MM.1S (cell line): ENCODE measurements at places on chromosomes 12 and 14.

- peaks cover 6% of the 10 kb centered on the region for H3K4me1 ChIP-seq
- no peaks in the 10 kb centered on the region for H3K27me3 ChIP-seq
- H3K27ac ChIP-seq = peak overlapping the region; percentile 38; the same call in 1 of the 2 replicates
- H3K4me3 ChIP-seq = no peak overlapping the region
These were observed 76.7 kb upstream of the RGS6 start for GRCh38 chr14:71855399-71856036.

- H3K4me1 ChIP-seq = no peaks in the 10 kb centered on the region
- DNase-seq = no peak
- no peak overlapping the region for H3K27ac ChIP-seq
- no peak overlapping the region for H3K4me3 ChIP-seq
These were observed 11.9 kb downstream of the NPAS3 start for GRCh38 chr14:32950584-32950983.

GRCh38 chr12:62627181-62627580, 160.6 kb downstream of the MON2 start:
- no peaks in the 10 kb centered on the region for H3K36me3 ChIP-seq
- H3K27me3 ChIP-seq = no peaks in the 10 kb centered on the region
- H3K27ac ChIP-seq = no peak overlapping the region
- H3K4me3 ChIP-seq = no peak overlapping the region
- no peak for DNase-seq

DNA sequence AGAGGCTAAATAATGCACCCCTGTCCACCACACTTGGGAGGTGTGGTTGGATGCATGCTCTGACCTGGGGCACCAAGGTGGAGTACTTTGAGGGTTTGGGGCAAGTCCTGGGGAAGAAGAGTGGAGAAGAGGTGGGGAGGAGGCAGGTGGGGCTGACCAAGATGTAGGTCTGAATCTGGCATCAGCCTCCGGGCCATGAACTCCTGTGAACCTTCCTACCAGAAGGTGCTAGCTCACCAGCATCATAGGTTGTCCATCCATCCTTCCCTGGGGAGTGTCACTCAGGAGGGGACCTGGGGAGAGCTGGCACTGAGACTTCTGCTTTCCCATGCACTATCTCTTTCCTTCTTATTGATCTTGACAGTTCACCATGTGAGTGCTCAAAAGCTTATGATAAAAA, 13.6 kb upstream of the EMP1 start:
- DNase-seq = no peak
- peaks cover 16% of the 10 kb centered on the region for H3K4me1 ChIP-seq
- no peaks in the 10 kb centered on the region for H3K36me3 ChIP-seq
- H3K27me3 ChIP-seq = no peaks in the 10 kb centered on the region
- H3K4me3 ChIP-seq = no peak overlapping the region

- H3K27ac ChIP-seq = no peak overlapping the region
- H3K4me1 ChIP-seq = no peaks in the 10 kb centered on the region
- DNase-seq = no peak
- H3K27me3 ChIP-seq = no peaks in the 10 kb centered on the region
These were observed 66.6 kb upstream of the SCN8A start for GRCh38 chr12:51524386-51524901.

GRCh38 chr12:3604748-3605586, 114.0 kb downstream of the PRMT8 start:
- no peak overlapping the region for H3K27ac ChIP-seq
- peaks cover 17% of the 10 kb centered on the region for H3K27me3 ChIP-seq
- H3K4me1 ChIP-seq = no peaks in the 10 kb centered on the region
- H3K4me3 ChIP-seq = no peak overlapping the region
- DNase-seq = no peak

DNA sequence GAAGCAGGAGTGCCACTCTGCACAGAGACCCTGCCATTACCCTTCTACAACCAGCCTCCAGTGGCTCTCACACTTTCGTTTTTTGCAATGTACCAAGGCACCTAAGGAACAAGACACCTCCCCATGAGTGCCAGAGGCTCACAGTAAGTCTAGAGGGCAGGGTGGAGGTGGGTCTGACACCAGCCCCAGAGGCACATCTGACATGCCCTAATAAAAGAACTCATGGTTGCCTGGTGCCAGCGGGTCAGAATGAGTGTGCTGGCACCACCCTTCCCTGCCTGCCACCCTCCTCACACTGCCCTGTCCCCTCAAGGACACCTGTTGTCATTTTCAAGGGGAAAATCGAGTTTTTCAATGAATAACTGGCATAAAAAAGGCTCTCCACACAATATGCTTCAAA, 161.2 kb downstream of the FOXN3 start:
- H3K4me3 ChIP-seq = no peak overlapping the region
- no peak for DNase-seq
- no peaks in the 10 kb centered on the region for H3K36me3 ChIP-seq
- H3K4me1 ChIP-seq = no peaks in the 10 kb centered on the region
- H3K27me3 ChIP-seq = no peaks in the 10 kb centered on the region
- H3K27ac ChIP-seq = no peak overlapping the region

- H3K27me3 ChIP-seq = no peaks in the 10 kb centered on the region
- no peaks in the 10 kb centered on the region for H3K36me3 ChIP-seq
- no peak overlapping the region for H3K27ac ChIP-seq
- no peak overlapping the region for H3K4me3 ChIP-seq
These were observed 66.8 kb downstream of the GLRX5 start for GRCh38 chr14:95601650-95602049.

DNA sequence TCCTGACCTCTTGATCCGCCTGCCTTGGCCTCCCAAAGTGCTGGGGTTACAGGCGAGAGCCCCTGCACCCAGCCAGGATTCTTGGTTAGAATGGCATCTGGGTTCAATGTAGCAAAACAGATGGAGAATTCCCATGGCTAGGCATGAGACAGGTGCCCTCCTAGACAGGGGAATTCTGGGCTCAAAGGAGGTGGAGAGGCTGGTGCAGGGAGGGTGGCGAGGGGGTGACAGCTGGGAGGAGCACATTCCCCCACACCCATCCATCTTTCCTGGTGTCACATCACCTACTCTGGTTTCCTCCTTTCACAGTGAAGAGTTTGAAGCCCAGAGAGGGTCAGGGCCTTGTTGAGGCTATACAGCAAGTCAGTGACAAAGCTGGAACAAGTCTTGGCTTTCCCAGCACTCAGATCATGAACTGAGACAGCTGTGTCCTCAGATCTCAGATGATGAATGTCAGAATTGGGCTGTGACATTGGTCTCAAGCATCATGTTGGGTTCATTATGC, 2.8 kb downstream of the SERPINA1 start:
- no peaks in the 10 kb centered on the region for H3K27me3 ChIP-seq
- no peaks in the 10 kb centered on the region for H3K36me3 ChIP-seq
- H3K4me3 ChIP-seq = no peak overlapping the region
- no peak for DNase-seq
- H3K27ac ChIP-seq = no peak overlapping the region

- H3K27me3 ChIP-seq = peaks cover 56% of the 10 kb centered on the region
- H3K36me3 ChIP-seq = no peaks in the 10 kb centered on the region
- DNase-seq = no peak
- no peaks in the 10 kb centered on the region for H3K4me1 ChIP-seq
These were observed 35.2 kb upstream of the DLK1 start for GRCh38 chr14:100691395-100692056.

- H3K27me3 ChIP-seq = peaks cover 40% of the 10 kb centered on the region
- H3K4me1 ChIP-seq = peaks cover 11% of the 10 kb centered on the region
- DNase-seq = no peak
These were observed 3.8 kb downstream of the NCKAP5L start for GRCh38 chr12:49824416-49824815.

- H3K27ac ChIP-seq = no peak overlapping the region
- no peaks in the 10 kb centered on the region for H3K27me3 ChIP-seq
- no peaks in the 10 kb centered on the region for H3K36me3 ChIP-seq
- no peak overlapping the region for H3K4me3 ChIP-seq
- H3K4me1 ChIP-seq = peaks cover 5% of the 10 kb centered on the region
These were observed 21.3 kb upstream of the RFLNA start for GRCh38 chr12:124273630-124274029.

- DNase-seq = no peak
- H3K36me3 ChIP-seq = no peaks in the 10 kb centered on the region
- H3K27ac ChIP-seq = no peak overlapping the region
- no peaks in the 10 kb centered on the region for H3K27me3 ChIP-seq
These were observed 67.2 kb downstream of the FAR2 start for GRCh38 chr12:29216266-29216665.

DNA sequence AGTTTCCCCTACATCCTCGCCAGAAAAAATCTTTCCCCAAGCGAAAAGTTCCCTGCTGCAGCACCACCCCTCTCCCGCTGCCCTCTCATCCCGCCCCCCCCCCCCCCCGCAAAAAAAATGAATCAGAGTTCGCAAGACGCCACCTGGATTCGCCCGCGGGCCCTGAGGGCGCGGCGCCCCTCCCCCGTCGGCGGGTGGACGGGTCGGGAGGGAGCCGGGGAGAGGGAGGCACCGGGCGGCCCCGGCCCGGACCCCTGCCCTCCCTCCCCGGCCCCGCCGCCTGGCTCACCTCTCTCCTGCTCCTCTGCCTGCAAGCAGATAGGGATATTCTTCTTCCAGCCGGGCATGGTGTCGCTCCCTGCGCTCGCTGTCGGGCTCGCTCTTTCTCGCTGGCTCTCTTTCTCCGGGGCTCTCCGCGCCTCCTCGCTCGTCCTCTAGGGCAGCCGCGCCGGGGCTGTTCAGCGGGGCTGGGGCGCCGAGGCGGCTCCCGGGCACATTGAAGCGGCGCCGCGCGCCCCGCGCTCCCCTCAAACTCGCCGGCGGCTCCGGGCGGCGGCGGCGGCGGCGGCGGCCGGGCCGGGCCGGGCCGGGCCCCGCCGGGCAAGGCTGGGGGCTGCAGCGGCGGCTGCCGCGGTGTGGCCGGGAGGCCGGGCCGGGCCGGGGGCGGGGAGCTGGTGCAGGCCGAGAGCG, 200.3 kb upstream of the CAND1 start:
- H3K36me3 ChIP-seq = no peaks in the 10 kb centered on the region
- H3K4me3 ChIP-seq = peak overlapping the region; percentile 77
- peak overlapping the region; percentile 28; the same call in 1 of the 2 replicates for H3K27ac ChIP-seq
- peak; percentile 62 for DNase-seq
- no peaks in the 10 kb centered on the region for H3K27me3 ChIP-seq
- H3K4me1 ChIP-seq = peaks cover 16% of the 10 kb centered on the region

DNA sequence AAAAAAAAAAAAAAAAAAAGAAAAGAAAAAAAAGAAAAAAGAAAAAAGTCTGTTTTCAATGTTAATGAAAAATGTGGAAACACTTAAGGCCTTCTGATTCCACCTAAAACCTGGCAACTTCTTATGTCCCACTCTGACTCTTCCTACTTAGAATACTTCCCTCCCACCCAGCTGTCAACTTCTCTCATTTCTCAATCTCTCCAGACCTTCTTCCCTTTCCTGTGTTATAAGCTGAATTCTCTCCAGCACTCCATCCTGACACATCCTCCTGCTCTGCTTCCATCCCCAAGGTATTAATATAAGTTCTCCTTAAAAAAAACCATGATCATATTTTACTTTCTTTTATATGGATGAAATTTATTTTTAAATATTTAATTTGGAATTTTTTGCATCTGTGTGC, 20.3 kb upstream of the TMTC1 start:
- H3K36me3 ChIP-seq = no peaks in the 10 kb centered on the region
- H3K4me3 ChIP-seq = no peak overlapping the region
- no peak overlapping the region for H3K27ac ChIP-seq
- no peak for DNase-seq
- H3K4me1 ChIP-seq = no peaks in the 10 kb centered on the region
- H3K27me3 ChIP-seq = no peaks in the 10 kb centered on the region

- DNase-seq = no peak
- no peak overlapping the region for H3K27ac ChIP-seq
- no peaks in the 10 kb centered on the region for H3K4me1 ChIP-seq
These were observed 10.5 kb downstream of the RNASE10 start for GRCh38 chr14:20515846-20516245.

DNA sequence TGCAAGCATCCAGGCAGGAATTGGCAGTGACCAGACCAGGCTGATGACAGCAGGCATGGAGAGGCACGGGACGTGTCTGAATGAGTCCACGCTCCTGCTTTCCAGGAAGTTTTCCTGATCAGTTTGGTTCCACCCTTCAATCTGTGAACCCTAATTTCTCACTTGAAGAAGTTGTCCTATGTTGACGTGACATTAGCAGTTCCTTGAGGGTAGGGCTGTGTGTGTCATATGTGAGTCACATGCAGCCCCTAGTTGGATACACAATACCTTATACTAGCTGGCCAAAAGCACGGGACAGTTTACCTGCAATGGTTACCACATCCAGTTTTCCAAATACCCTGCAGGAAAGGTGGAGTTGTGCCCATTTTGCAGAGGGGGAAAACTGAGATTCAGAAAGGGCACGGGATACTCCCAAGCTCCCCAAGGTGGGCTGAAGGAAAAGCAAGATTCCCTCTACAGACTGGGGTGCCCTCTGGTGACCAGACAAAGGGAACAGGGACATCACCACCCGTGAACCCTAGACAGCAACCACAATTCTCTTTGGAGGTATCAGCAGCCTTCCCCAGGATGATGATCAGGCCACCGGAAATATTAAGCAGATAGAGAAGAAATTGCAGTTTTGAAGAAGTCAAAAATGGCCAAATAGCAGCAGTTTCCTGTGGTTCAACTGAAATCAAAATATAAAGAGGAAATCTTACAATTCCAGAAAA, 194.5 kb downstream of the PHETA1 start:
- H3K27me3 ChIP-seq = 0 out of 2 replicates have a peak, but pooled peaks cover 4% of the 10 kb centered on the region
- no peaks in the 10 kb centered on the region for H3K4me1 ChIP-seq
- no peaks in the 10 kb centered on the region for H3K36me3 ChIP-seq
- DNase-seq = peak; percentile 17
- H3K4me3 ChIP-seq = no peak overlapping the region
- no peak overlapping the region for H3K27ac ChIP-seq

DNA sequence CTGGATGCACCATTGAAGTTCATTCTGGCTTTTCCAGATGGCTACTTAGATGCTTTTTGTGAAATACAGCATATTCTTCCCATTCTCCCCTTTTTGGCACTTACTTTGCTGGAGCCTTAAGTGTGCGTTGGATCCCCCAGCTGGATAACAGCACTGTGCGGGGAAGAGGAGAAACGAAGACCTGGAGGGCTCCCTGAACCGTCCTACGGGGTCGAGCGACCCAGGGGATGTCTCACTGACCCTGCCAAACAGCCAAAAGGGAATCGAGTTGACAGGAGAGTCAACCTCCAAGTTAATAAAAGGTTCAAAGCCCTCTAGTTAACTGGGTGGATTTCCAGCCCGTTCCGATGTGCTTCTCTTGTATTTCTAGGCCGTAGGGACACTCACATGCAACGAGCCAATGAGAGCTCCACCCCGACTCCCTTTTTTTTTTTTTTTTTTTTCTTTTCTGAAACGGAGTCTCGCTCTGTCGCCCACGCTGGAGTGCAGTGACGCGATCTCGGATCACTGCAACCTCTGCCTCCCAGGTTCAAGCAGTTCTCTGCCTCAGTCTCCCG, 1.0 kb upstream of the CAMKK2 start:
- peak; percentile 27 for DNase-seq
- peak overlapping the region; percentile 67; the same call in 1 of the 2 replicates for H3K27ac ChIP-seq
- H3K4me3 ChIP-seq = peak overlapping the region; percentile 67
- H3K36me3 ChIP-seq = no peaks in the 10 kb centered on the region
- H3K27me3 ChIP-seq = no peaks in the 10 kb centered on the region
- peaks cover 13% of the 10 kb centered on the region for H3K4me1 ChIP-seq

- H3K4me3 ChIP-seq = no peak overlapping the region
- peaks cover 13% of the 10 kb centered on the region for H3K27me3 ChIP-seq
- H3K36me3 ChIP-seq = no peaks in the 10 kb centered on the region
- DNase-seq = no peak
These were observed 326.9 kb upstream of the DIO3 start for GRCh38 chr14:101234244-101234937.

GRCh38 chr12:110993434-110993833, 73.1 kb upstream of the MYL2 start:
- H3K4me1 ChIP-seq = no peaks in the 10 kb centered on the region
- no peaks in the 10 kb centered on the region for H3K27me3 ChIP-seq
- DNase-seq = no peak
- H3K4me3 ChIP-seq = no peak overlapping the region
